ENCODE measurements at places on chromosomes 6 and 20. TPM values are rescaled to one million over a fixed set of nuclear protein-coding genes. Genes with fewer than 3 reads are reported as not detected.

HCK gene
- not detected for total RNA-seq

EMILIN3 gene
- total RNA-seq: under 0.01 TPM

HNF4A gene
- total RNA-seq: not detected

DEF6 gene
- total RNA-seq: 0.33 TPM

ERMARD gene
- 14.8 TPM for total RNA-seq

SPO11 gene
- total RNA-seq: not detected

LY6G6F gene
- total RNA-seq: not detected

LY6G6D gene
- total RNA-seq: not detected

HLA-DMB gene
- total RNA-seq: 0.34 TPM

NKAIN4 gene
- total RNA-seq: not detected

ME1 gene
- 2.7 TPM for total RNA-seq

BTNL2 gene
- not detected for total RNA-seq

KCNK15 gene
- total RNA-seq: under 0.01 TPM
